Caudate nucleus (tissue), 63 donors: ENCODE measurements at places on chromosomes 1 and 21.

DNA sequence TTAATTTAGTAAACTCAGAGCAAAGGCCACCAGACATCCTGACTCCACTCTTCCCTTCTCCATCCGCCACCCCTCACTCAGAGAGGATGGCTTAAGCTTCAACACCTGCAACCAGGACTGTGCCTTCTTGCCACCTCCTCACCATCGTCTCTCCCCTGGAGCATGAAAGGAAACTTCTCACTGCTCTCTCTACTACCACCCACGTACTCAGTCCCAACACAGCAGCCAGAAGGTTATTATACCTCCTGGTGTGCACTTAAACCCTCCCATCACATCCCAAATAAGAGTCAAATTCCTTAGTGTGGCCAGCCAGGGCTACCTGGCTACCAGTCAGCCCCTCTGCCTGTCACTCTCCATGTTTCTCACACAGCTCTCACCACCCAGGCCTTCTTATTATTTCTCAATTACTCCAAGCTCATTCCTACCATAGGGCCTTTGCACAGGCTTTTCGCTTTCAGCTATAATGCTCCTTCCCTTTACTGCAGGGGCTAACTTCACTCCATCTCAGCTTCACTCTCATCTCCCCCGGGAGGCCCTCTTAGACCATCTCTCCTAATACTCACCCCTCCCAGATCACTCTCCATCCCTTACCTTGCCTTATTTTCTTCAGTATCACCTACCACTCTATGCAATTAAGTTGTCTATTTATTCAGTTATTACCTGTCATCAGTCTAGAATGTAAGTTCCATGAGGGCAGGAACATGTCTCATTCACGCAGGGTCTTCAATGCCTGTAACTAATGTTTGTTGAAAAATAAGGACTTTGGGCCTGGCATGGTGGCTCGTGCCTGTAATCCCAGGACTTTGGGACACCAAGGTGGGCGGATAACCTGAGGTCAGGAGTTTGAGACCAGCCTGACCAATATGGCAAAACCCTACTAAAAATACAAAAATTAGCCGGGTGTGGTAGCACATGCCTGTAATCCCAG is 137.5 kb downstream of the TOMM20 start:
- no peak for DNase-seq

DNA sequence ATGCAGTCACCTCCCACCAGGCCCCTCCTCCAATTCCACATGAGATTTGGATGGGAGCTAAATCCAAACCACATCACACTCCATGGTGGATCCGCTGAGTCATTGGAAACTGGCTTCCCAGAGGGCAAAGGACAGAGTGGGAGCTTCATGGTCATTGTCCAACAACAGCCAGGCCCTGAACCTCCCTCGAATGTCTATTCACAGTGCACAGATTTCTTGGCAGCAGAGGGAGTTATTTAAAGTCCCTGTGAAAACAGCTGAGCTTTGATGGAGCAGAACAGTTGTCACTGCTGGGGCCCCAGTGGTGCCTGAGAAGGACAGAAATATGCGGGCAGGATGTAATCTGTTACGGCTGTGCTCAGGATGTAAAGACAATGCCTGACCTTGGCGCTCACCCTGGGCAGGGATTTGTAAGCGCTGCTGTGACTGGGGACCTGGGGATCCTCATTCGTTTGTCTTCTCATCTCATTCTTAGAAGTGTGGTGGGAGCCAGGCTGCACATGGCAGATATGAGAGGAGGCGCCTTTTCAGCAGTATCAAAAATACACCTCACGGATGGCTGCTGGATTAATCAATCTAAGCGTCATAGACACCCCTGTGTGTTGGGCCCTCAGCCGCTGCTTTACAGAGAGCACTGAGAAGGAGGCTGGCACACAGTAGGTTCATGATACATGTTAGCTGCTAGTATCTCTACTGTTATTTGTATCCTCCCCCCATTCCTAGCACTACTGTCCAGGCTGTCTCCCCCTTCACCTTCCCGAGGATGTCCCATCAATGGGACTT is 439.4 kb downstream of the PTPRU start:
- DNase-seq: no peak

- DNase-seq: no peak
Observed at GRCh38 chr1:20154301-20154831, 15.2 kb downstream of the PLA2G2F start.

GRCh38 chr1:3168678-3169077 is 99.7 kb downstream of the PRDM16 start:
- DNase-seq: no peak

GRCh38 chr1:24167008-24167407 is 20.1 kb downstream of the IFNLR1 start:
- no peak for DNase-seq
